Endodermal cell (in vitro differentiated cells): ENCODE measurements at places on chromosomes 1 and 21.

DNA sequence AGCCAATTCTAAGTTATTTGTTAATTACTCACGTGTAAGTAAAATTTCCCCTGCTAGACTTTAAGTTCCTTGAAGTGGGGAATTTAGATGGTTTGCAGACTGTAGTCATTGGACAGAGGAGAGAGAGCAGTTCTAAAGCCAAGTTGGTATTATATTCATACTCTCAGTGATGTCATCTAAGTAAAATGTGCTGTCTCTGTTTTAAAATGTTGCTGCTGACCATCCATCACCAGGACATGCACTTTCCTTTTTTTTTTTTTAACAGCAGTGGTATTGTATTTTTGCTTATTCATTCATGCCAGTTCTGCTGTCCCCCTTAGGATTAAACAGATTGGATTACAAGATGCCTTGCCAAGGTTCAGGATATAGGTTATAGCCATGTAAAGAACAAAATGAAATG lies 2.3 kb downstream of the TTLL7 start:
- no peaks in the 10 kb centered on the region for H3K4me1 ChIP-seq
- DNase-seq = no peak
- H3K36me3 ChIP-seq = no peaks in the 10 kb centered on the region
- H3K27me3 ChIP-seq = peaks cover 51% of the 10 kb centered on the region

GRCh38 chr1:7827126-7827955 lies 25.5 kb downstream of the UTS2 start:
- no peak for DNase-seq
- no peak overlapping the region for H3K4me3 ChIP-seq
- no peak overlapping the region for H3K27ac ChIP-seq
- H3K36me3 ChIP-seq = no peaks in the 10 kb centered on the region

- H3K27me3 ChIP-seq = no peaks in the 10 kb centered on the region
- peaks cover 2% of the 10 kb centered on the region for H3K36me3 ChIP-seq
- no peak for DNase-seq
- no peak overlapping the region for H3K27ac ChIP-seq
- peaks cover 8% of the 10 kb centered on the region for H3K4me1 ChIP-seq
Measured at GRCh38 chr1:63590166-63590560, 3.0 kb upstream of the PGM1 start.

DNA sequence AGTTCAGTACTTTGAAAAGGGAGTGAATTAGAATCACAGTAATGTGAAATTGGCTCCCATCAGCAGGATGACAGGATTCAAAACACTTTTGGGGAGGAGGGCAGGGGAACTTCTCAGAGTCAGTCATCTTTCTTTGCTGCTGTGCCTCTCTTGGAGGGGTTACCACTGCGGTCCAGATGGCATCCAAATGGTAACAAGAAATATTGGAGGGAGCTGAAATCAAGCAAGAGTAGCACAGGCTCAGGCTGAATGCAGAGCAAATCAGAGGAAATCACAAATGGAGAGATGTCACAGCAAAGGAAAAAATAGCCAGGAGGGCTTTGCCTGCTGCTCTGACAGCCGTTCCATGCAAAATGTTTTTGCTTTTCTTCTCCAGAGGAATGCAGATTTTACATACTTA lies 75.0 kb upstream of the C8B start:
- no peaks in the 10 kb centered on the region for H3K4me1 ChIP-seq
- no peak for DNase-seq
- no peaks in the 10 kb centered on the region for H3K27me3 ChIP-seq
- no peaks in the 10 kb centered on the region for H3K36me3 ChIP-seq
- H3K27ac ChIP-seq = no peak overlapping the region

- DNase-seq = no peak
- no peaks in the 10 kb centered on the region for H3K36me3 ChIP-seq
- H3K4me1 ChIP-seq = no peaks in the 10 kb centered on the region
Measured at GRCh38 chr1:14486401-14487201, 111.9 kb upstream of the KAZN start.

DNA sequence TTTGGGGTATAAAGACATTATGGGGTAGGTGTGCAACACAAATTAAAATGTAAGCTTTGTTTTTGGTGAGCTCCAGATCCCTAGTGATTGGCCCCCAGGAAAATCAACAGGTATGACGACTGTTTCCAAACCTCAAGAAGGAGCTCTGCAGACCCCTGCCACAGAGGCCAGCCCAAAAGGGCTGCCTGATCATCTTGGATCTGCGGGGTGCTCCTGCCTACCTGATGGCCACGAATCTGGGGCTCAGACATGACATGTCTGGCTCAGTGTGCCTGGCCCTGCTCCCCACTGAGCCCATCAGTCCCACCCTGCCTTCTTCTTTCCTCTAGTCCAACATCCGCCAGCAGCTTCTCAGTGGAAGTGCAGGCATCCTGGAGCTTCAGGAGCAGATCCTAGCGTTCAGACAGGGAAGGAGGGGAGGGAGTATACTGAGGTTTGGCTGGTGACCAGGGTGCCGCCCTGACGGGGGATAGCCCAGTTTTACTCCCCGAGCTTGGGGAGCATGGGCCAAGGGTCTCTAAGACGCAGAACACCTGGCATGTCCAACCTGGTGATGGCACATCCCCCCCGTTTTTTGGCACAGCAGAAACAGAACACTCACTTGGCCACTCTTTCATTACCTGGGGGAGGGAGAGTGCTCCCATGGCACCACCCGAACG lies 31.8 kb downstream of the ZNF496 start:
- no peak overlapping the region for H3K27ac ChIP-seq
- H3K4me1 ChIP-seq = peaks cover 16% of the 10 kb centered on the region
- no peak for DNase-seq
- H3K4me3 ChIP-seq = no peak overlapping the region
- H3K36me3 ChIP-seq = peaks cover 70% of the 10 kb centered on the region
